ENCODE measurements at places on chromosomes 7 and 10.

GRCh38 chr10:82660986-82661385 is 786.0 kb downstream of the NRG3 start:
- no peak for DNase-seq

DNA sequence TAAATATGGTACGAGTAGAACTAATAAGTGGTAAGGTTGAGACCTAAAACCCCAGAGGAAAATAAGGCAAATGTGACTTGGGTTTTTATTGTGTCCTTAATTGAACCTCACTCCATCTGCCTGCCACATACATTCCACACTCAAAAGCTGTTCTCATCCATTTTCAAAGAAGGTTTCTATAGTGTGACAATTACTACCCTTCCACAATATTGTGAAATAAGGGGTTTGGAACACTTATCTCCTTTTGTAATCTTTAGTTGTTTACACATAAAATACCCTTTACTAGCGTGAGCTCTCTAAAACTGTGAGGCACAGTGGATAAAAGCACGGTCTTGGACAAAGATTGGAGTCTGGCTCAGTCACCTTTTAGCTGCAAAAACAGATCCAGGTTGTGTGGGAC is 166.6 kb downstream of the THSD7A start:
- no peak for DNase-seq

GRCh38 chr10:791639-792038 is 102.2 kb upstream of the DIP2C start:
- no peak for DNase-seq

GRCh38 chr10:58372607-58373441 is 12.4 kb upstream of the TFAM start:
- DNase-seq, result no peak

GRCh38 chr10:26385443-26385842 is 52.7 kb upstream of the APBB1IP start:
- no peak for DNase-seq

- no peak for DNase-seq
Measured at GRCh38 chr10:77686096-77686495, 48.5 kb upstream of the KCNMA1 start.

- DNase-seq, result no peak
Measured at GRCh38 chr7:117004899-117005298, 51.6 kb downstream of the ST7 start.
